Activated B cell treated with CpG ODN at 0.5 μM for 24 hours (primary cell): ENCODE measurements at places on chromosomes 11 and 22.
A peak's percentile ranks its signal among the peaks of the same experiment; 100 is the strongest.

GRCh38 chr22:40002935-40003715, 8.4 kb downstream of the FAM83F start:
- no peak for DNase-seq

DNA sequence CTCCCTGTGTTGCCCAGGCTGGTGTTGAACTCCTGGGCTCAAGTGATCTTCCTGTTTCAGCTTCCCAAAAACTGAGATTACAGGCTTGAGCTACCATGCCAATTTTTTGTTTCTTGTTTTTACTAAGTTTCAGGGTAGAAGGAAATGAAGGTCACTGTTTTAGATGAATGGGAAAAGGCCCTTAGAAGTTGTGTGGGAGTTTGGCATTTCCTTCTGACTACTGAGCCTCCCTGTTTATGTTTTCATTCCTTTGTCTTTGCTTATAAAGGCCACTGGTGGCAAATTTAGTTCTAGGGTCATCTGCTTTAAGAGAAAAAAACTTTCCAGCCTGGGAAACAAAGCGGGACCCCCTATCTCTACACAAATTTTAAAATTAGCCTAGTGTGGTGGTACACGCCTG, 22.1 kb downstream of the SRPRA start:
- no peak for DNase-seq

DNA sequence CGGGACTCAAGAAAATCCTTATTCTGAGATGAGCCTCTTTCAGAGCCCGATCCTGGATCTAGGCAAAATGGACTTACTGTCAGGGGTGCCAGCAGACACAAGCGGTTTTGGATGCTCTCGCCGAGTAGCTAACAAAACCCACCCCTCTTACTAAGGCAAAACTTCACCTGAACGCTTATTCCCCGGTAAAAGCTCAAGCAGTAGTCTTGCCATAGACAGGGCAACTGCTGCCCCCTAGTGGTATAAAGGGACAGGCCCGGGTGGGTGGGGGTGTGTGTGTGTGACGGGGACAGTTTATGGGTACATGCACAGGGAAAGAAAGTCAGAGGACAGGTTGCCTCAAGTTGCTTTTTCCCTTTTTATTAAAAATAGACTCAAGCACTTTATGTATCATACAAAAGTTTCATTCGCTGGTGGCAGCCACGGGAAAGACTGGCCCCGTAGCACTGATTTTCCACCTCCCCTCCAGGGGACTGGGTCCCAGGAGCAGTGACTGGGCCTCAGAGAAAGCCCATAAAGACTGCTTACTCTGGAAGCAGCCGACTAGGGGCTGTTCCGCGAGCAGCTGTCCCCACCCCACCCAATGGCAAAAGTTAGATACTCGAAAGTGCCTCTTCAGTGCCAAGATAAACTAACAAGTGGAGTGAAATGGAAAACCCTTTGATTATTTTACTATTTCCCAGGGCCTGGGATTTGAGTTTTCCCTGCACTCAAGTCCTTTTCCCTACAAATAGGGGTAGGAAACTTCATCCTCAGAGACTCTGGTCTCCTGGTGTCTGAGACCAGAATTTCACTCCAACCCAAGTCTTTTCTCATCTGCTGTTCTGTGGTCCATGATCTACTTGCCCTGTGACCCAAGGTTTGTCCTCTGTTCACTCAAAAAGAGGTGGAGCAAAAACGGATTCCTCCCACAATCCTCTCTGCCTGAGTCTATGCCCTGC, 4.7 kb downstream of the YPEL4 start:
- DNase-seq = peak; percentile 65

DNA sequence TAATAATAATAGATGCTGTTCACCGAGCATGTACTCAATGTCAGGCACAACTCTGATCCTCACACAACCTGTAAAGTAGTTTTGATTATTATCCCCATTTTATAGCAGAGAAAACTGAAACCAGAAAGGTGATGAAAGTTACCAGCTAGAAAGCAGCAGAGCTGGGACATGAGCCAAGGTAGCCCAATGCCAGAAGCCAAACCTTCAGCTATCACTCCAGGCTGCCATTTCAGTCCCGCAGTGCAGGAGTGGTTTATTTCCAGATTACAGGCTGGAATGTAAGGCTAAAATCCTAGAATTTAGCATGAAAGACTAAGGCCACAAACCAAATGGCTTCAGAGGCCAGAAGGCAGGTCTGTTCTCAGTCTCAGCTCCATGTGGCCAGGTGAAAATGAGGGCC, 108.8 kb downstream of the TENM4 start:
- DNase-seq = no peak

- DNase-seq = no peak
These were observed 14.8 kb upstream of the CARD10 start for GRCh38 chr22:37533995-37534394.

DNA sequence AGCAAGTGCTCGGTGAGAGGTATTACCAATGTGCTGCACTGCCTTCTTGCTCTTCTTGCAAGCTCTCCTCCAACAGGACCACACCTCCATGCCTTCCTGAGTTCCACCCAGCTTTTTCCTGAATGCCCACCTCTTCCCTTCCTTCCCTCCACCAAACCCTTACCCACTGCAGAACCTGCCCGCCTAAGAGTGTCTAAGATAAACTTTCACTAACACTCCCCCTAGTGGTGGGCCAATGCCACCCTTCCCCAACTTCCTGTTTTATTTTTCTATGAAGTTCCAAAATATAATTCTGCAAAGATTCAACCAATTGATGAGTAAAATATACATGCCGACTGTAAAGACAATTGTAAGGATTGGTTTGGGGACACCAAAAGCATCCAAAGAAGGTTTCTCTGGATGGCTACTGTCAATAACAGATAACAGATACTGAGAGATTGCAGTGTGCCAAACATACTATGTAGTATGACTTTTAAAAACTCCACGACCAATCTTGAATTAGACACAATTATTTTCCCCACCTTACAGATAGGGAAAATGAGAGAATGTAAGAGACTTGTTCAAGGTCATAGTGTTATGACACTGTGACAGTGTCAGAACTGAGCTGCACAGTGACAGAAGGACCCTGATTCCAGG, 38.6 kb upstream of the BMAL1 start:
- no peak for DNase-seq

GRCh38 chr11:76567261-76567660, 103.3 kb downstream of the LRRC32 start:
- no peak for DNase-seq

DNA sequence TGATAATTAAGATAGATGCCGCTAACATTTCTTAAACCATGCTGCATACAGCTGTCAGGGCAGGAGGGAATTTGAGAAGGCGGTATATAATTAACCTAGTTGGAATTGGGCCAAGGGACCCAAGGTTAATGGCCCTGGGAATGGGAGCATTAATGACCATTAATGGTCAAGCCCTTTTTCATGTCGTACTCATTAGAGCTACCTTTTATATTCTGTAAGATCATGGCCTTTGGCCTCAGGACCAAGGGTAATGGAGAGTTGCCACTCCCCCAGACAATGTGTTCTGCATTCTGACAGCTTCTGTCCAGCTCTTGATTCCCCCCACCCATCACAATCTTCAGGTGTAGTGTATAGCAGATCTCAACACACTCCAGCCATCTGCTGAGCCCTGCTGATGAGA, 111.6 kb downstream of the NTM start:
- DNase-seq = no peak

GRCh38 chr11:17556999-17557398, 9.9 kb downstream of the OTOG start:
- DNase-seq = no peak

- DNase-seq = no peak
These were observed 11.9 kb downstream of the RBFOX2 start for GRCh38 chr22:36016684-36017083.

- DNase-seq = peak; percentile 88
These were observed 1.2 kb upstream of the RASGRP2 start for GRCh38 chr11:64745189-64745520.

DNA sequence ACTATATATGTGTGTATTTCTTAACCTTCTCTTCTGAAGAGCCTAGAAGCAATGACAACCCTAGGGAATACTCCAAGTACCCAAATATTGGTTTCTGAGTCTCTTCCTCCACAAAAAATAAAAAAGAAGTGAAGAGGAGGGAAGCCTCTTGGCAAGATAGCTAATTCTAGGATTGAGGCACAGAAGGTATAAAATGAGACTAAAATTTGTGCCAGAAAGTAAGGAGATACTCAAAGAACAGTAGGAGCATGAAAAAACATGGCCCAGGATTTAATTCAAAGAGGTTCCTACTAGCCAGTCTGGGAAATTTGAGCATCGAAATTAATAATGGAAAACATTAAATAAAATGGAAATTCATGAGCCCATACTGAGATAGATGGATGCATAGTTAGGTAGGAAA, 112.1 kb downstream of the PAX6 start:
- no peak for DNase-seq

DNA sequence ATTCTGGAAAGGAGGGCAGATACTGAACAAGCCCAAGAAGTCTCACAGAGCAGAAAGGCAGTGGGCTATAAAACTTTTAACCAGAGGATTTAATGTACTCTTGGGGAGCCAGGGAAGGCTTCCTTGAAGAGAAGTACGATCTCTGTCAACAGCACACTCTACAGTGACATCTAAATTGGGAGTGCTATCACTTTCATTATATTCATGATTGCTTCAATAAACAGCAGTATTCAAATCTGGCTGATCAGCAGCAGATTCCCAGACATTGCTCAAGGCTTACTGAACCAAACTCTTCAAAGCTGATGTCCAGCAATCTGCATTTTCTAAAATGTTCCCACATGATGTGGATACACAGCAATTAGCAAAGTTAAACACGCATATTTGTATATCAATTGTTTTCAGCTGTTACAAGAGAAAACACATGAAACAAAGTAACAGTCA, 44.2 kb downstream of the SYTL2 start:
- DNase-seq = no peak

- no peak for DNase-seq
These were observed 85.2 kb upstream of the ARHGAP20 start for GRCh38 chr11:110797453-110797852.

GRCh38 chr22:45166932-45167331, 3.2 kb downstream of the NUP50 start:
- DNase-seq = no peak

GRCh38 chr22:49764127-49764581, 63.5 kb downstream of the BRD1 start:
- DNase-seq = peak; percentile 14

DNA sequence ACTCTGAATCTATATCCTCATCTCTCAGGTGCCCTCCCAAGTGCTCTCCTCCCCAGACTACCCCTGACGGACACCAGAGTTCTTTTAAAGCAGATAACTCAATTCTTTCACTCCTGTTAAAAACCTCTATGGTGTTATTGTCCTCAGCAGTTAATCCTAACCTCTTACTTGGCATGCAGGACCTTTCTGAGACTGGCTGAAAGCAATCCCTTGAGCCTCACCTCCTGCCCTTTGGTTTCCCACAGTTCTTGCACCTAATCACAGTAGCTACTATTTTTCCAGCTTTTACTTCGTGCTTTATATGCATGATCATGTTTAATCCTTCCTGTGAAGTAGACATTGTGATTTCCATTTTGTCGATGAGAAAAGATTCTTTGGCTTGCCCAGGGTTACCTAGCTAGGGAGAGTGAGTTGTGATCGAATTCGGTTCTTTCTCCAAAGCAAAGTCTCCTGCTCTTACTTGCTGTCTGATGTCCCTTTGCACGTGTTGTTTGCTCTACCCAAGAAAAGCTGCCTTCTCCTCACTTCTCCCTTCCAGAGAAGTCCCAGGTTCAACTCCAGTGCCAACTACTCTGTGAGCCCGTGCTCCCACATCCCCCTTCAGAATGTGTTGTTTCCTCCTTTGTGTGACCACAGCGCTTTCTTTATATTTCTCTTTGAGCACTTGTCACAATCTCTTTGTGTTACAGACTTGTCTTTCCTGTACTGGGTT, 2.1 kb downstream of the UBE2L3 start:
- DNase-seq = no peak
